GM23248 (cell line): ENCODE measurements at places on chromosomes 4 and X.

GRCh38 chrX:154313147-154313546 lies 17.6 kb downstream of the TKTL1 start:
- H3K27me3 ChIP-seq = no peaks in the 10 kb centered on the region
- no peak overlapping the region for H3K4me3 ChIP-seq
- H3K4me1 ChIP-seq = peaks cover 7% of the 10 kb centered on the region; the same call in 1 of the 2 replicates
- H3K36me3 ChIP-seq = no peaks in the 10 kb centered on the region

GRCh38 chrX:6849716-6850414 lies 297.6 kb upstream of the STS start:
- H3K27me3 ChIP-seq = no peaks in the 10 kb centered on the region
- no peaks in the 10 kb centered on the region for H3K4me1 ChIP-seq
- H3K36me3 ChIP-seq = no peaks in the 10 kb centered on the region
- H3K27ac ChIP-seq = no peak overlapping the region
- peak; percentile 1 for DNase-seq
- H3K4me3 ChIP-seq = no peak overlapping the region

GRCh38 chr4:80204433-80205011 lies 7.2 kb downstream of the PRDM8 start:
- H3K27ac ChIP-seq = no peak overlapping the region
- no peak for DNase-seq
- H3K36me3 ChIP-seq = no peaks in the 10 kb centered on the region

DNA sequence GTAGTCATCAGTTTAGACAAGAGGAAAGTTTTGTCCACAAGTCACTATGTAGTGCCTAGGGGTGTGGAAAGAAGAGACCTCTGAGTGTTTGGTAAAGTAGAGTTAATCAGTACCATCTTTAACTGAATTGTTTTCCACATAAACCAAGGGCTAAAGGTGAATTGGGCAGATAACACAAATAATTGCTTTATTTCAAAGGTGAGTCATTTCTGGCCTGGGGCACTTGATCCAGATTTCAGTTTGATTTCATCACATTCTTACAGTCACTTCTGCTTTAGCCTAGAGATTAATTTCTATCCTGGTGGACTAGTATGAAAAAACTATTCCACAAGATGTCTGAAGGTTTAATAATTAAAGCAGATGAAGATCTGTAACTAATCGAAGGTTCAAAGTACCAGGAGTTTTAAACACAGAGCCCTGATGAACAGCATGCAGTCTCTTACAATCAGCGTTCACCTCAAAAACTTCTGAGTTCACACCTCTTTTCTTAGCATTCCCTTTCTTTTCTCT lies 74.5 kb upstream of the BOD1L1 start:
- no peaks in the 10 kb centered on the region for H3K27me3 ChIP-seq
- DNase-seq = peak; percentile 79
- H3K27ac ChIP-seq = peak overlapping the region; percentile 67
- peaks cover 36% of the 10 kb centered on the region for H3K4me1 ChIP-seq
- no peak overlapping the region for H3K4me3 ChIP-seq

- no peaks in the 10 kb centered on the region for H3K36me3 ChIP-seq
- H3K4me1 ChIP-seq = no peaks in the 10 kb centered on the region
- no peak for DNase-seq
- no peak overlapping the region for H3K27ac ChIP-seq
These were observed 36.2 kb upstream of the NDNF start for GRCh38 chr4:121108557-121108956.

GRCh38 chrX:123223859-123224258 lies 39.8 kb downstream of the GRIA3 start:
- no peaks in the 10 kb centered on the region for H3K4me1 ChIP-seq
- H3K36me3 ChIP-seq = no peaks in the 10 kb centered on the region
- H3K27ac ChIP-seq = no peak overlapping the region
- no peaks in the 10 kb centered on the region for H3K27me3 ChIP-seq
- no peak overlapping the region for H3K4me3 ChIP-seq

GRCh38 chrX:153576961-153577360 lies 22.0 kb downstream of the CCNQ start:
- no peaks in the 10 kb centered on the region for H3K36me3 ChIP-seq
- H3K4me1 ChIP-seq = no peaks in the 10 kb centered on the region
- H3K27me3 ChIP-seq = no peaks in the 10 kb centered on the region
- H3K27ac ChIP-seq = no peak overlapping the region

GRCh38 chr4:122783301-122784215 lies 43.1 kb upstream of the FGF2 start:
- H3K36me3 ChIP-seq = no peaks in the 10 kb centered on the region
- peaks cover 50% of the 10 kb centered on the region for H3K4me1 ChIP-seq
- peak overlapping the region; percentile 73 for H3K27ac ChIP-seq
- no peaks in the 10 kb centered on the region for H3K27me3 ChIP-seq
- DNase-seq = peak; percentile 96

- DNase-seq = peak; percentile 67
- no peaks in the 10 kb centered on the region for H3K27me3 ChIP-seq
- no peaks in the 10 kb centered on the region for H3K36me3 ChIP-seq
These were observed 135.3 kb upstream of the MID1 start for GRCh38 chrX:10755439-10756334.

GRCh38 chr4:14871676-14872430 lies 130.4 kb upstream of the CPEB2 start:
- peak; percentile 16 for DNase-seq
- no peaks in the 10 kb centered on the region for H3K27me3 ChIP-seq
- no peak overlapping the region for H3K4me3 ChIP-seq
- H3K36me3 ChIP-seq = no peaks in the 10 kb centered on the region

- peaks cover 27% of the 10 kb centered on the region for H3K4me1 ChIP-seq
- H3K4me3 ChIP-seq = no peak overlapping the region
- no peaks in the 10 kb centered on the region for H3K27me3 ChIP-seq
These were observed 8.1 kb upstream of the DCTD start for GRCh38 chr4:182925298-182925757.
